ENCODE measurements at places on chromosomes 7 and 10. TPM values are rescaled to one million over a fixed set of nuclear protein-coding genes. Genes with fewer than 3 reads are reported as not detected.

- peaks cover 5% of the 10 kb centered on the region for H3K4me1 ChIP-seq
- H3K27ac ChIP-seq = no peak overlapping the region
- H3K4me3 ChIP-seq = no peak overlapping the region
- no peak for DNase-seq
Observed at GRCh38 chr7:17020250-17020649, 138.5 kb upstream of the AGR3 start.

- no peaks in the 10 kb centered on the region for H3K36me3 ChIP-seq
- H3K4me3 ChIP-seq = no peak overlapping the region
- DNase-seq = no peak
- no peak overlapping the region for H3K27ac ChIP-seq
- peaks cover 4% of the 10 kb centered on the region for H3K4me1 ChIP-seq
Observed at GRCh38 chr7:140263277-140263676, 86.5 kb upstream of the KDM7A start.

DNA sequence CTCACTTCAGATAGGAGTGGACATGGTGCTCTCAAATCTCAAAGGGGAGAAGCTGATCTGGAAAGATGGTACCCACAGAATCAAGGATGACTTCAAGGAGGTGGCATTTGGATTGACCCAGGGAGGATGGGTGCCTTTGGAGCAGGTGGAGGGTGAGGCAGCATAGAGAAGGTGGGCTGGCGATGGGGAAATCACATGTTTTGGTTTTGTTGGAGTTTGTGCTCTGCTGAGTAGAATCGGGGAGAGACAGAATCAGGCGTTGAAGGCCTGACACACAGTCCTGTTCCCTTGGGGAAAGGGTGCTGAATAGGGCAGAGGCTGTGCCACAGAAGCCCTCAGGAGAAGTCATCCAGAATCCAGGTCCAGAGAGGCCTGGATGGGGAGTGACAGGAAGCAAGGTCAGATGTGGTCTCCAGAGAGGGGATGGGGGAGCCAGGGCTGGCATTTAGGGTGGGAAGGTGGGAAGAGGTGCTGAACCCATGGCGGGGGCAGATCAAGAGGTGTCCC lies 291.1 kb downstream of the GLRX3 start:
- no peaks in the 10 kb centered on the region for H3K27me3 ChIP-seq
- no peak overlapping the region for H3K4me3 ChIP-seq
- no peaks in the 10 kb centered on the region for H3K36me3 ChIP-seq
- no peak for DNase-seq
- no peak overlapping the region for H3K27ac ChIP-seq

GRCh38 chr10:28991333-28992270 lies 297.3 kb upstream of the LYZL1 start:
- H3K36me3 ChIP-seq = no peaks in the 10 kb centered on the region
- no peak overlapping the region for H3K4me3 ChIP-seq
- no peaks in the 10 kb centered on the region for H3K27me3 ChIP-seq
- no peak overlapping the region for H3K27ac ChIP-seq

- H3K27me3 ChIP-seq = no peaks in the 10 kb centered on the region
- H3K4me3 ChIP-seq = no peak overlapping the region
- no peaks in the 10 kb centered on the region for H3K4me1 ChIP-seq
- H3K27ac ChIP-seq = no peak overlapping the region
Observed at GRCh38 chr10:2686691-2687090, 380.7 kb upstream of the PFKP start.

GRCh38 chr10:97321032-97321803 lies 2.1 kb downstream of the FRAT1 start:
- DNase-seq = peak; percentile 89
- peak overlapping the region; percentile 99 for H3K27ac ChIP-seq
- no peaks in the 10 kb centered on the region for H3K36me3 ChIP-seq
- peaks cover 21% of the 10 kb centered on the region for H3K4me1 ChIP-seq
- no peaks in the 10 kb centered on the region for H3K27me3 ChIP-seq

The UCN3 gene
- not detected for total RNA-seq

The GHRHR gene
- not detected for total RNA-seq

The HOXA10 gene
- not detected for total RNA-seq

DNA sequence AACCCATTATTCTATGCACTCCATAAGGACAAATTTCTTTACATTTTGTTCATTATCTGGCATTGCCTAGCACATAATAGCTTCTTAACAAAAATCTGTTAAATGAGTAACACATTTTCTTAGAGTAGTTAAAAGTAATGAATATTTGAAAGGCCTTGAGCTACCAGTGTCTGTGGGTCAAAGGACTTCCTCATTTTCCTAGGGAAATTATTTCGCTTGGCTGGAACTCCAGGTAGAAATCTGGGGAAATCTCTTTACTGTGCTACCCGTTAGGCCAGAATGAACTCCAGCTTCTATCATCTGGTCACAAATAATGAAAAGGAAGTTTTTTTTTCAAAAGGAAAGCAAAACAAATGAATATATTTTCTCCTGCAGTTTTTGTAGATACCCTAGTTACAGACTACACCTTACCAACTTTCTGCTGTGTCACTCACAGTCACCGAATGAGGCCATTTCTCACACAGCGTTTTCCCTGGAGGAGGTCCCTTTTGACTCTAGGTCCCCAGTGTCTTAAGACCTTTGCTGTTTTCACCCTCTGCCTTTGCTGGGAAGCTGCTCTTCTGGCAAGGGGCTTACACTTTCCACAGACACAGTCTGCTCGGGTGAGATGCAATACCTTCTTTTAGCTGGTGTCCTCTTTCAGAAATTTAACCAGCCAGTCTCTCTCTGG lies 1.6 kb downstream of the SAMD9L start:
- H3K27ac ChIP-seq = peak overlapping the region; percentile 67
- no peaks in the 10 kb centered on the region for H3K27me3 ChIP-seq
- peaks cover 39% of the 10 kb centered on the region for H3K36me3 ChIP-seq
- peak overlapping the region; percentile 36 for H3K4me3 ChIP-seq
- H3K4me1 ChIP-seq = peaks cover 20% of the 10 kb centered on the region

GRCh38 chr7:51539840-51540239 lies 223.2 kb upstream of the COBL start:
- H3K27me3 ChIP-seq = no peaks in the 10 kb centered on the region
- no peaks in the 10 kb centered on the region for H3K4me1 ChIP-seq
- no peaks in the 10 kb centered on the region for H3K36me3 ChIP-seq
- no peak for DNase-seq
- no peak overlapping the region for H3K4me3 ChIP-seq
- H3K27ac ChIP-seq = no peak overlapping the region

GRCh38 chr7:133560900-133561299 lies 308.0 kb downstream of the EXOC4 start:
- no peak overlapping the region for H3K4me3 ChIP-seq
- no peak overlapping the region for H3K27ac ChIP-seq
- no peaks in the 10 kb centered on the region for H3K36me3 ChIP-seq
- peaks cover 2% of the 10 kb centered on the region for H3K4me1 ChIP-seq

GRCh38 chr10:106919871-106920282 lies 244.6 kb downstream of the SORCS1 start:
- DNase-seq = no peak
- H3K4me1 ChIP-seq = peaks cover 10% of the 10 kb centered on the region

The LBX1 gene
- total RNA-seq = not detected

The JAKMIP3 gene
- total RNA-seq = not detected

- H3K4me1 ChIP-seq = no peaks in the 10 kb centered on the region
- H3K27ac ChIP-seq = no peak overlapping the region
- H3K27me3 ChIP-seq = no peaks in the 10 kb centered on the region
- no peak overlapping the region for H3K4me3 ChIP-seq
- no peak for DNase-seq
- H3K36me3 ChIP-seq = no peaks in the 10 kb centered on the region
Observed at GRCh38 chr10:91043173-91043910, 122.5 kb upstream of the ANKRD1 start.

GRCh38 chr7:67916571-67917436 lies 920.2 kb downstream of the TYW1 start:
- no peak overlapping the region for H3K27ac ChIP-seq
- no peaks in the 10 kb centered on the region for H3K4me1 ChIP-seq
- no peak overlapping the region for H3K4me3 ChIP-seq
- DNase-seq = no peak
- no peaks in the 10 kb centered on the region for H3K36me3 ChIP-seq

DNA sequence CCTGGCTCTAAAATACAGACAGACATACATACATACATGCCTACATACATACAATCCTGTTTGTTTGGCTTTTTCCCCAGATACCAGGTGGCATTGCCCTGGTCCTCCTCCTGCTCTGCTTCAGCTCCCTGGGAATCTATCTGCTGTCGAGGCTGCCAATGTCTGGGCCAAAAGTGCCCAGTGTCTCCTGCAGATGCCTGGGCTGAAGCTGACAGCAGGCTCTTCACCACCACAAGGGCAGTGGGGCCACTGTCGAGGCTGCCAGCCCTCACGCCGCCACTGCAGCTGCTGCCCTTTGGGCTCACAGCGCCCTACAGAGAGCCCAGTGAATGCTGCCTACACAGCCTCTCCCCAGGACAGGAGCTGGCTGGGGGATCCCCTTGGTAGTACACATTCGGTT lies 18.0 kb upstream of the STN1 start:
- H3K4me1 ChIP-seq = no peaks in the 10 kb centered on the region
- H3K36me3 ChIP-seq = no peaks in the 10 kb centered on the region
- no peak overlapping the region for H3K4me3 ChIP-seq
- DNase-seq = peak; percentile 58

DNA sequence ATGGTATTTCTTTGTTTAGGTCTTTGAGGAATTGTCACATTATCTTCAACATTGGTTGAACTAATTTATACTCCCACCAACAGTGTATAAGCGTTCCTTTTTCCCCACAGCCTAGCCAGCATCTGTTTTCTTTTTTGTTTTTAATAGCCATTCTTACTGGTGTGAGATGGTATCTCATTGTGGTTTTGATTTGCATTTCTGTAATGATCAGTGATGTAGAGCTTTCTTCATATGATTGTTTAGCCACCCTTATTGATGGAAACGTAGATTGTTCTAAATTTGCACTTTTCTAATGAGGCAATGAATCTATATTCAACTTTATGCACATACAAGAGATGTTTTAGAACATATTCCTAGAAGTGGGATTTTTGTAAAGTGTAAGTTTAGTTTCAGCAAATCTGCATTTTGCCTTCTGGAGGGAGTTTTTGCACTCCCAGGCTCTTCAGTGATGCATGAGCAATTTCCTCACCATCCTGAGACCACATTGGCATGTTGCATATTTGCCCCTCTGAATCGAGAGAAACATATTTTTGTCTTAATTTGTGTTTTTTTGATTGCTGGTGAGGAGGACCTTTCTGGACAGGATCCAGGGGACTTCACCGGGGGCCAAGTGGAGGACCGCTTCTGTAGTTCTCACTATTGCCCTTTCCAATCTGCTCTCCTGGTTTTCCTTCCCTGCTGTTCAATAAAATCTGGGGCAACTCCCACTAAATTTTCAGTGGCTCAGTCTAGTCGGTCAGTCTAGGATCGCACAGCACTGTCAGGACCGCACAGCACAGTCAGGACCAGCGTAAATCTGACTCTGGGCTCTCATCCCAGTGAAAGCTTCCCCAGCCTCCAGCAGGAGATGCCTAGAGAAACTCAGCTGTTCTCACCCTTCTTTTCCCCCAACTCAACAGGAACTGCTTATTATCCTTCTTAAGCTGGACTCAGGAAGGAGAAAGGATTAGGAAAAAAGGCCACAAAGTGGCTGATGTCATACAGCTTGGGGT lies 157.0 kb downstream of the PTPN20 start:
- no peaks in the 10 kb centered on the region for H3K36me3 ChIP-seq
- no peaks in the 10 kb centered on the region for H3K27me3 ChIP-seq
- no peak overlapping the region for H3K27ac ChIP-seq
- H3K4me3 ChIP-seq = no peak overlapping the region
- DNase-seq = no peak

- peak overlapping the region; percentile 72 for H3K4me3 ChIP-seq
- DNase-seq = peak; percentile 58
- no peak overlapping the region for H3K27ac ChIP-seq
Observed at GRCh38 chr7:90404777-90405176, 1.5 kb downstream of the CLDN12 start.

- peaks cover 17% of the 10 kb centered on the region for H3K4me1 ChIP-seq
- no peaks in the 10 kb centered on the region for H3K36me3 ChIP-seq
Observed at GRCh38 chr10:12500381-12501303, 151.3 kb downstream of the CAMK1D start.

The GIMAP2 gene
- total RNA-seq = 23.0 TPM

The PTPRE gene
- 64.6 TPM for total RNA-seq

- H3K4me1 ChIP-seq = peaks cover 2% of the 10 kb centered on the region
- no peaks in the 10 kb centered on the region for H3K27me3 ChIP-seq
- H3K4me3 ChIP-seq = no peak overlapping the region
- no peak for DNase-seq
- no peaks in the 10 kb centered on the region for H3K36me3 ChIP-seq
Observed at GRCh38 chr7:127901895-127902703, 129.1 kb downstream of the LRRC4 start.

The KCNIP2 gene
- total RNA-seq = 3.2 TPM

DNA sequence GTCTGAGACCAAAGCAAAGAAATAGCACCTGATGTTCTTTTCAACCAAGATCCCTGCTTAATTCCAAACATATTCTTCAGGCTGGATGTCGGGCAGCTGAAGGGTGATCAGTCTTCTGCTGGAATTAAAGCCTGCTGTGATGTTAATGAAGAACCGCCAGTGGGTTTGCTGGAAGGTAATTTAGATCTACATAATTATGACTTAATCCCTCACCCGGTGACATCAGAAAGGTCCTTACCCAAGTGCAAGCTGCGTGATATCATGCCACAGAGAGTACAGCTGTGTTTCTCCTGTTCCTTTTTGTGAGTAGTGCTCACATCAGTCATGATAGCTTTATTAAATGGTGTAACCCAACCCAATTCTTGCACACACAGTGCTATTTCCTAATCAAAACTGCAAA lies 29.1 kb upstream of the LRGUK start:
- no peak overlapping the region for H3K27ac ChIP-seq
- DNase-seq = no peak
- no peaks in the 10 kb centered on the region for H3K4me1 ChIP-seq
- H3K4me3 ChIP-seq = no peak overlapping the region
- H3K36me3 ChIP-seq = no peaks in the 10 kb centered on the region

- H3K27me3 ChIP-seq = no peaks in the 10 kb centered on the region
- no peak for DNase-seq
- H3K4me3 ChIP-seq = no peak overlapping the region
- H3K36me3 ChIP-seq = no peaks in the 10 kb centered on the region
- H3K27ac ChIP-seq = no peak overlapping the region
Observed at GRCh38 chr10:13340626-13341376, 7.3 kb downstream of the SEPHS1 start.

The CELF2 gene
- 82.7 TPM for total RNA-seq

The RNF133 gene
- total RNA-seq = 1.5 TPM
